ENCODE measurements at places on chromosomes 1 and 21. TPM values are rescaled to one million over a fixed set of nuclear protein-coding genes. Genes with fewer than 3 reads are reported as not detected.
A peak's percentile ranks its signal among the peaks of the same experiment; 100 is the strongest.

The TCP10L gene
- total RNA-seq = 0.97 TPM

The S100A5 gene
- total RNA-seq = not detected

- no peaks in the 10 kb centered on the region for H3K27me3 ChIP-seq
- peaks cover 4% of the 10 kb centered on the region for H3K4me1 ChIP-seq
- H3K36me3 ChIP-seq = no peaks in the 10 kb centered on the region
These were observed 36.8 kb upstream of the PTPRF start for GRCh38 chr1:43493661-43494450.

- H3K36me3 ChIP-seq = peaks cover 16% of the 10 kb centered on the region
- H3K4me3 ChIP-seq = peak overlapping the region; percentile 96
- peaks cover 20% of the 10 kb centered on the region for H3K4me1 ChIP-seq
- H3K27ac ChIP-seq = peak overlapping the region; percentile 66
- H3K27me3 ChIP-seq = no peaks in the 10 kb centered on the region
These were observed 459 bp downstream of the SERBP1 start for GRCh38 chr1:67429528-67430357.

GRCh38 chr1:6435129-6435528, 10.6 kb downstream of the ESPN start:
- no peak overlapping the region for H3K27ac ChIP-seq
- H3K27me3 ChIP-seq = peaks cover 11% of the 10 kb centered on the region
- no peaks in the 10 kb centered on the region for H3K36me3 ChIP-seq
- no peak overlapping the region for H3K4me3 ChIP-seq
- no peaks in the 10 kb centered on the region for H3K4me1 ChIP-seq

GRCh38 chr1:6700853-6701436, 671 bp downstream of the DNAJC11 start:
- peak overlapping the region; percentile 66 for H3K27ac ChIP-seq
- H3K4me3 ChIP-seq = peak overlapping the region; percentile 82
- DNase-seq = peak; percentile 50
- peaks cover 11% of the 10 kb centered on the region for H3K4me1 ChIP-seq
- no peaks in the 10 kb centered on the region for H3K27me3 ChIP-seq

DNA sequence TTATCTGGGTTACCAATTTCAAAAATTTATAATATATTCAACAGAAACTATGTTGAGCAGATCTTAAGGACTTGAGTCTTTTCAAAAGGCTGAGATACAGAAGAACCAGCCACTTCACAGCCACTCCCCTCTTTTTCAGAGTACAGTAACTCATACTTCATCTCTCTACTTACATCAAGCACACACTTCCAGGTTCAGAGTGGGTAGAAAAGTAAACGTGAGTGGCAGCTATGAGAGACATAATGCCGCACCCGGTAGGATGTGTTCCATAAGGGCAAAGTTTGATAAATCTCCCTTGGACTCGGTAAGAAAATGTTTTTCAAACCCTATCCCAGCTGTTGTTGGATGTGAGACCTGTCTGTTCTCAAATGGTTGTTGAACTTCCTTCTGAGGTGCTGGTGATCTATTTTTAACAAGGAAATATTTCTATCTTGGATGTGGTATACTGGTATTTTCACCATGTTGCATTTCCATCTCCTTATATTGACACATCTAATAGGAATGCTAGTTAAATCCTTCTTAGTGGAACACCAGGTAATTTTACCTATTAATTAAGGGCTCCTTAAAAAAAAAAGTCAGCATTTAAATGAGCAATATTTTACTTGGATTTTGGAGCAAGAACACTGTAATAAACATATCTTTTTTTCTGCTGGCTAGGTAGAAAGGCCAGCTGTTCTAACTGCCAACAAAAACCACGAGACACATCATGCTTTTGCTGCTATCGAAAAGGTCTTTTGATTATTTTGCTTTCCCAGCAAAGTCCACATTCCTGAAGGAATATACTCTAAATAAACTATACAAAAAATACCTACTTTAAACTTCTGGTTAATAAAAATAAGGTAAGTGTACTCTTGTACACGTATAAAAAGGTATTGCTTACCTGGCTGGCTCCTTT, 28.2 kb downstream of the CNN3 start:
- H3K36me3 ChIP-seq = peaks cover 70% of the 10 kb centered on the region
- H3K27me3 ChIP-seq = no peaks in the 10 kb centered on the region
- peaks cover 33% of the 10 kb centered on the region for H3K4me1 ChIP-seq
- H3K27ac ChIP-seq = 0 out of 2 replicates have a peak overlapping the region, but pooled peaks have one; percentile 2
- no peak for DNase-seq
- H3K4me3 ChIP-seq = no peak overlapping the region

Data from GM23248 (cell line).